Activated CD8-positive, alpha-beta T cell treated with anti-CD3 and anti-CD28 coated beads for 36 hours (primary cell): ENCODE measurements at places on chromosomes 6 and 20.

GRCh38 chr6:12048609-12049008 is 36.5 kb downstream of the HIVEP1 start:
- no peak for DNase-seq

DNA sequence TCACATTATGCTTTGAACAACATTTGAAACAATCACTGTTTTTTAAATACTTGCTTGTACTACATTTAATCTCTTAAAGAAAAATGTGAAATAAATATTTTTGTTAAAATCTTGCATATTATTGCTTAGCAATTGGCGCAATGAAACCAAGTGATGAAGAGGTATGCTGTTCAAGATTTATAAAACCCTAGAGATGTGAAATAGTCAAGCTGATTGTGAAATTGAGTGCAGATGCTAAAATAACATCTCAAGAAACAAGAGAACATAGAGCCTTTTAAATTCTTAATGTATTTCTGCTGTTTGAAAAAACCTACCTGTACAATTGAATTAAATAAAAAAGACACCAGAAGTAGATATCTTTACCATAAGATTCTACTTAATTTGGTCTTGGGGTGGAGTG is 179.2 kb upstream of the MCHR2 start:
- DNase-seq = no peak

DNA sequence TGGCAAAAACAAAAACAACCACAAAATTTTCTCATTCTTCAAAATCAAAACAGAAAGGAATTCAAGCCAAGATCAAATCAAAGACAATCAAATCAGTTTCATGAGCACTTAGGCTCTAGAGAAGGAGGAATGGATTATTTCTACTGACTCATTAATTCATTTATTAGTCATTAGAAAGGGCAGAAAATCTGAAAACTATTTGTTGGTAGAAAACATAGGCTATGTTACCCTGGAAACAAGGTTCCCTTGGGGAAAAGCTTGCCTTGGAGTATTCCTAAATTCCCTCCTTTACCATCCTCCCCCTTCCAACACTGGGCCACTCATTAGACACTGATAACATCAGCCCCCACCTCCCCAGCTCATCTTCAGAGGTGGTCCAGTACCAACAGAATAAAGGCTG is 17.5 kb downstream of the KIF16B start:
- DNase-seq = no peak

- no peak for DNase-seq
Observed at GRCh38 chr20:19758133-19758500, at the start of gene RIN2. RIN2 (plus strand) TSS chr20:19758258; CDS start chr20:19889602, 131,344 bp downstream.

GRCh38 chr20:48131581-48131980 is 346.3 kb upstream of the SULF2 start:
- DNase-seq = no peak

DNA sequence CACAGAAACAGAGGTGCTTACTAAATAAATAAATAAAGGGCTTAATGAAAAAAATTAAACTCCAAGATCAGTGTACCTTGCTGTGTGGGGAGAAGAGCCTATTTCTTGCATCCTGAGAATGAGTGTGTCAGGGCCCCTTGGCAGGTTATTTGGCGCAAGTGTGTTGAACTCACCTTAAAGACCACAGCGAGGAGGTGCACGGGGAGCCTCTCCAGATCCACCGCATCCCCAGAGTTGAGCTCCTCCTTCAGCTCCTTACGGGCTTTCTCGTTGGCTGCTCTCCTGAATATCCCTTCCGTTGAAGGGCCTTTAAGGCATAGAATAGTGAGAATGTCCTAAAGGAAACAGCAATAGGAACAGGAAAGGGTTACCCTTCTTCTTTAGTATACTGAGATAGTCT is 3.6 kb downstream of the TAGAP start:
- DNase-seq = no peak

DNA sequence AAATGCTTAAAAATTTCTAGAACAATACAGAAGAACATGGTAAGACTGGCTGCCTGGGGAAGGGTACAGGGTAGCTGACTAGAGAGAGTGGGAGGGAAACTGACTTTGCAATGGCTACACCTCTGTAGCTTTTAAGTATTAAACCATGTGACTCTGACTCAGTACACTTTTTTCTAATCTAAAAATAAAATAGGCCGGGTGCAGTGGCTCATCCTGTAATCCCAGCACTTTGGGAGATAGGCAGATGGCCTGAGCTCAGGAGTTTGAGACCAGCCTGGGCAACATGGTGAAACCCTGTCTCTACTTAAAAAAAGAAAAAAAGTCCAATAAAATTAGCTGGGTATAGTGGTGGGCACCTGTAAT is 18.5 kb downstream of the ATP9A start:
- no peak for DNase-seq

DNA sequence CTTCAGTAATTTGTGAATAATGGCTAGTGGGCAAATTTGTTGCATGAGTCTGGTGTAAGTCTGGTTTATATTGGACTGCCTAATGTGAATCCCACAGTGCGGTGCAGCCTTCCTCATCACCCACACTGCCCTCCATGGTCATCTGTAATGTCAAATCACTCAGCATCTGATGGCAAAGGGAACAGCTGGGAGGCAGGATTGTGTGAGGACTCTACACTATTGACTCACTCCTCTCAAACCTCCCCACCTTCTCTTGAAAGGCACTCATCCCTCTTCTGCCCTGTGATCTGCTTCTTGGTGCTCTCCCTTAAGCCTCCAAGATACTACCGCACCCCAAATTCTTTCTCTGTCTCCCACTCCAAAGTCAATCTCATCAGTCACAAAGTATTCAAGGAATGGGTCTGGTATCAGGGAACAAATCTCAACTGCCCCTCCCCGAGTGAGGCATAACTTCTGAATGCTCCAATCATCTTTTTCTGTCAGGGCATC is 146.0 kb upstream of the BEND6 start:
- no peak for DNase-seq

DNA sequence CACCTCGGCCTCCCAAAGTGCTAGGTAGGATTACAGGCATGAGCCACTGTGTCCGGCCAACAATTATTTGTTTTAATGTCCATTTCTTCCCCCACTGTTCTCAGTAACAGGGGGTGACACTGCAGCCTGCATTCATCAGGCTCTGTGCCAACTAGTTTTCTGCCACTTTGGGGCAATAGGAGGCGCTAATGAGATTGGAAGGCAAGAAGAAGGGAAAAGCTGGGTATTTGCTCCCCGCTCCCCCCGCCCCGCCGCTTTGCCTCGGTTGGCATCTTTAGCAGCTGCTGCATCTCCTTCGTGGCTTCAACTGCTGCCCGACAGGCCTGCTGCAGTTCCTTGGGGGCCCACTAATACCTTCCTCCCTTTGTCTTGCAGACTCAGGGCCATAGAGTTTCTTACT is 35.0 kb upstream of the MDGA1 start:
- no peak for DNase-seq

GRCh38 chr6:42025845-42026243 is 24.5 kb upstream of the TAF8 start:
- no peak for DNase-seq

- DNase-seq = no peak
Observed at GRCh38 chr6:160995271-160995670, 3.7 kb downstream of the MAP3K4 start.

DNA sequence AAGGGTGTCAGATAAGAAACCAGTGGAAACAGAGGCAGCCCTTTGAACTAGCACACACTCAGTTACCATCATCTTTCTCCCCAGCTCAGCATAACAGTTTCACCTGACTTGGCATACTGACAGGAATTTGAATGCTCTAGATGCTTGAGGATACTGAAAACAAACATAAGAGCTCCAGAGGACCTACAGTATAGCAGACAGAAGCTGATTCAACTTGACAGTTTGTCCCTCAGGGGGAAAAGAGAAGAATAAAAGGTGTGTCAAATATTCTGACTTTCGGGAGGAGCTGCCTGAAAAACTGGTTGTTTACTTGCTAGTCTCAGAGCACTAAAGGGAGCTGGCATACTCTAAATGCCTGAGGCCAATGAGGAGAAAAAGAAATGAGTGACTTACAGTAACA is 35.1 kb downstream of the EYS start:
- DNase-seq = no peak

GRCh38 chr6:83885984-83886383 is 26.5 kb downstream of the CYB5R4 start:
- DNase-seq = no peak

DNA sequence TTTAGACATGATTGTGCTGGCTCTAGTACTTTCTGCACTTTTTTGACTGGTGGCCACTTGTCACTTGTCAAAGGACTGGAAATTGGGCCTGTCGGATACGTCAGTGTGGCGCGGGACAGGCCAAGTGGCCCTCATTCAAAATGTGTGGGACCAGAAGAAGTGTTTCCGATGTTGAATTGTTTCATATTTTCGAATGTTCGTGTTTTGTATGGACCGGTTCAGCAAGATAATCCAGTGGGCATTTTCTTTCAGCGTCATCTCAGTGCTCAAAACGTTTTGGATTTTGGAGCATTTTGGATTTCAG is 3.5 kb downstream of the KIF25 start:
- no peak for DNase-seq

DNA sequence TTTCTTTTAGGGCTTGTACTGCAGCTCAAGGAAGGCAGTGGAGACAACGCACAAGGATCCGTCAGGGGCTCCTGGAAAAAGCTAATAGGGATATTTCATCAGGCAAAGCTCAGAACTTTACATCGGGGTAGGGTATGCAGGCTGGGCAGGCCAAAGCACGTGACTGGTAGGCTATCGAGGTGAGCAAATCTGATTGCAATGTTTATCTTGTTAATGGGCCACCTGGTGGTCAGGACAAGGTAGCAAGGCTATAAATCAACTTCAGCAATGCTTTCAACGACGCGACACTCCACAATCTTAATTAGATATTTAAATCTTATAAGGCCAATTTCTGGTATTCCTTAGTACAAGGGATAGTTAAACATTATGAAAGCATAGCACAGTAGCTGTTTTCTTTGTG is 1302.8 kb upstream of the EYS start:
- no peak for DNase-seq

DNA sequence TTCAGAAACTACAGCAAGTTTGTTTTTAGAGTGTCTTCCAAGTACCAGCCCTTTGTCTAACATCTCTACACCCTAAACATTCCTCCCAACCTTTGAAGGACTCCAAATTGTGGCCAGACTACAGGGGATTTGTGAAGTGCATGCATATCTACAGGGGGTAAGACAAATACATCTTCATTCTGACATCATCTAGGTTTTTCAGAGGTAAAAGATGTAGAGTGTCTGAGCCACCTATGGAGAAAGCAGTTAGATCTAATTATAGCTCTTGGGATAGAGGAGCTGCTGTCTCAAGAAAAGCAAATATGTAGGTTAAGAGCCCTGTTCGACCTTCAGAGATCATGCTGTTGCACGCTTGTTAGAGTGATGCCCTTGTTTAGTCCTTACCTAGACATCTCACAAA is 617.7 kb upstream of the AGPAT4 start:
- DNase-seq = no peak

GRCh38 chr20:1946762-1947534 is 46.9 kb downstream of the PDYN start:
- DNase-seq = no peak

DNA sequence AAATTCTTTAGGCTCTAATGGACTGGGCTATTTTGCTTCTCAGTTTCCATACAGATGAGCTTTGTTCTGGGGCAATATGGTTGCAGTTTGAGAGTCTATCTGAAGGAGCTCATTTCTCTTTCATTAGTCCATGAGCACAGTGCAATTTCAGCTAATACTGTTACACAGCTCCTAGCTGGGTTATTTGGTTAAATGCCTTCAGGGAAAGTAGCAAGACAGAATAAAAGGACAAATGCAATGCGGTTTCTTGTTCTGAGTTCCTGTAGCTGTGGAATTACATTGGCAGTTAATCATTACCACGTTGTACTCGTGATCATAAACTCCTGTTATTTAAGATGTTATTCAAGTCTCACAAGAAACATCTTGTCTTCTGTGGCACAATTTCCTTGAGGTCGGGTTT is 127.7 kb downstream of the BFSP1 start:
- no peak for DNase-seq

- no peak for DNase-seq
Observed at GRCh38 chr20:48919882-48920526, 1.5 kb upstream of the ARFGEF2 start.

DNA sequence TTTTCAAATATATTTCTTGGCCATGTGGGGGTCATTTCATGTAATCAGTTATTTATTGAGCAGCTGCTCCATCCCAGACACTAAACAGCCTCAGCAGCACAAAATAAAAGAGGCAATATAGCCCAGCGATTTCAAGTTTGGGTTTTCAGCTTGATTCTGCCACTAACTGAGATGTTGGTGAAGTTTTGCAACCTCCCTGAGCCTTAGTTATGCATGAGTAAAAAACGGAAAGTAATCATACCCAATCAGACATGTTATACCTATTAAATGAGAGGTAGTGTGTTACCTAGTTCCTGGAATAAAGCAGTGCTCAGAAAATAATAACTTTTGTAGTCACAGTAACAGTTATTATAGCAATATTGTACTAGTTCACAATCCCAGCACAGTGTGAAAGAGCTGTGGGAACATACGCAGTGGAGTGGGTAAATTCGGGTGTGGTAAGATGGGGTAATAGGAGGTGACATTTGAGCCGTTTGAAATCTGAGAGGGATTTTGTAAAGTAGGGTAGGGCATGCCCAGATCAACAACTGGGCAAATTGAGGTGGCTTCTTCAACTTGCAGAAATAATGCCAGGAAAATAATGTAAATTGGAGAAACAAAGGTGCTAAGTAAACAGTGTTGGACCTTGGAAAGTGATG is 1.5 kb downstream of the SLC9A8 start:
- no peak for DNase-seq

GRCh38 chr20:60506061-60506460 is 547.8 kb downstream of the CDH26 start:
- no peak for DNase-seq

- no peak for DNase-seq
Observed at GRCh38 chr20:61712688-61713087, 353.0 kb downstream of the TAF4 start.

- DNase-seq = no peak
Observed at GRCh38 chr20:60306551-60306950, 348.3 kb downstream of the CDH26 start.

GRCh38 chr6:5084781-5085647 is at the start of gene PPP1R3G:
PPP1R3G (plus strand) TSS chr6:5085341; CDS start chr6:5085486, 145 bp downstream.
- DNase-seq = peak; percentile 35

DNA sequence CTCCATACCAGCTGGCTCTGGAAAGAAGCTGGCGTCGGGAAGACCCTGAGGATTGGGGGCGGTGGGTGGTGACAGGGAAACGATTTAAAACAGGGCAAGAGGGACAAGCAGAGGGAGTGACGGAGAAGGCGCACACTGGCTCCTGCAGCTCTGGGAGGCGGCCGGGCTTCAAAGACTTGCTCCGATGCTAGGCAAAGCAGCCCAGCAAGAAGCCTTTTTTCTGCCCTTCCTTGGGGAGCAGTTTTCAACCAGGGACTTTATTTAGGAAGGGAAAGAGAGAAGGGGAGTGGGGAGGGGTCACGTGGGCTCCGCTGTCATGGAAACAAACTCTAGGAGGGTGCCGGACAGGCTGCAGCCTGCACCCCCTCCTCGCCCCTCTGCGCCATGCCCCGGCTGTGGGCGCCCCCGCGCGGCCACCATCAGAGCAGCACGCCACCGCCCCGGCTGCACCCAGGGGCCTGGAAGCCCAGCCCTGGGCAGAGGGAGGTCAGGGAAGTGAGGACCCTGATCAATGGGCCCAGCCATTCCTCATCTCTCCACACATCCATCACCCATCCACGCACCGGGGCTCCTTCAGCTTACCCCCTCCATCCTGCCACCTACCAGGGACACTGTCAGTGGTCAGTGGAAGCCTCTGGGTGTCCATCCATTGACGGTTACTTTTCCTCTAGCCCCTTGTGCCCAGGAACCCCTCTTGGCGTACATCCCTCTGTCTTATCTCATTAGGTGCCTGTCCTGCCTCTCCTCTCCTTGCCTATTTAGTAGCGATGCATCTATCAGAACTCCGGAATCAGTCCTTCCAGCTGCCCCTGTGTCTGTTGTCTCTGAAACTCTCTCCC is 66.6 kb upstream of the CCDC167 start:
- DNase-seq = peak; percentile 77

- peak; percentile 73 for DNase-seq
Observed at GRCh38 chr6:90463359-90463758, 123.5 kb downstream of the MAP3K7 start.
